ENCODE measurements at places on chromosomes 11 and 22.

- DNase-seq = no peak
These were observed 34.3 kb upstream of the MPPED1 start for GRCh38 chr22:43377548-43377895.

DNA sequence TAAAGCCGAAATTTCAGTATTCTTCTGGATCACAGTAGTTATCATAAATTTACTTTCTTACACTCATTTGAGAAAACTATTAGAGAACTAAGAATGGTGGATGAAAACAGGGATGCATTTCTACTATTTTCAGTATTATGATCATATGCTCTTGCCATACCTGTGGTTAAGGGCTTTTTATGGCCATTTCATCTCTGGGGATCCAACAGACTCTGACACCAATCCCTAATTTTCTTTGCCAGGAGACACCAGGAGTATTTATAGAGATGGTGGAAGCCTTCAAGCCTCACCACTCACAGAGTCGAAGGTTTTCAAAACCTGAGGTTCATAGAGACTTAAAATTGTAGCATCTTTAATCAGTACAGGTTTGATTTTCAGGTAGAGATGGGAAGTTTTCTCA lies at the start of gene OR51L1:
OR51L1 (plus strand) TSS at position 301 of the 400 bp plus-strand sequence. CDS start 4,132 bp downstream, outside the sequence.
- no peak for DNase-seq

DNA sequence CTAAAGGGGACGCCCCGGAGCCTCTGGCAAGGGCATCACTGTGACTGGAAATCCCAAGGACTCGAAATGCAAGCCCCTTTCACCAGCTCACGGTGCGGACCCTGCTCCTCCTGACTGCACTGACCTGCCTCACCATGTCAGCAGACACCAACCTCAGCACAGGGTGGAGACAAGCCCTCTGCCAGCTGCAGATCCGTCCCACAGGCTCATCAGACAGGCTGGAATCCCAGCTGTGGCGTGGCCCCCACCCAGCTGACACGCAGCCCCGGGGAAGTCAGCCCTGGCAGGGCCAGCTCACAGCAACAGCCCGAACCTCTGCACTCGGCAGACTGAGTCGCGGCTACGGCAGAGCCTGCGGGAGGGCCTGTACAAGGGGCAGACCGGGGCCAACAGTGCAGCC lies 36.8 kb downstream of the BRD1 start:
- DNase-seq = no peak

DNA sequence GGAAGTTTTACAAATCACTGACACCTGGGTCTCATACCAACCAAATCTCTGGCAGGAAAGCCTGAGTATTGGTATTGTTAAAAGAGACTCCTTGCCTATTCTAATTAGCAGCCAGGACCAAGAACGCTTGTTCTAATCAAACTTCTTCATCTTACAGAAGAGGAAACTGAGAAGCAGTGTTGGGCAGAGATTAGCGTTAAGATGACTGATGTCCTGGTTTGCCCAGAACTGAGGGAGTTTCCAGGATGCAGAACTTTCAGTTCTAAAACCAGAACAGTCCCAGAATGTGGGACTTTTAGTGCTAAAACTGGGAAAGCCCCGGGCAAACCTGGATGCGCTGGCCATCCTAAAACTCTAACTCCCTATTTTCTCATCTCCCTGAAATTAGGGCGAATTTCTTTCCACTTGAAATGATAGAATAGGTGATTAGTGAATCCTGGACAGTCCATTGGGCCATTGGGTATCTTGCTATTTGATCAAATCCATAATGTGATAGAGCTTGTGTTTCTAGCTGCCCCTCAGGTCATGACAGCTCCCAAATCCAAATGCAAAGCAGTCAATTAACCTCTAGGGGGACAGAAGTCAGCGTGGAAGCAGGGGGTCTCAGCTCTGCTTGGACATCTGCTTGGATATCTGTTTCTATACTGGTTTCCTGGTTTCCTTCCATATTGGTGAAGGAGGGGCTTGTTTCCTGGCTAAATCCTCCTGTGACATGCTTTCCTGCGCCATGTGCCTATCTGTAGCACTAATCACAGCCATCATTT lies 16.0 kb upstream of the TMPRSS13 start:
- DNase-seq = no peak

GRCh38 chr11:134915212-134915611 lies 503.2 kb upstream of the B3GAT1 start:
- no peak for DNase-seq

- DNase-seq = peak; percentile 59
These were observed 1.2 kb downstream of the ARHGEF17 start for GRCh38 chr11:73308961-73309919.

DNA sequence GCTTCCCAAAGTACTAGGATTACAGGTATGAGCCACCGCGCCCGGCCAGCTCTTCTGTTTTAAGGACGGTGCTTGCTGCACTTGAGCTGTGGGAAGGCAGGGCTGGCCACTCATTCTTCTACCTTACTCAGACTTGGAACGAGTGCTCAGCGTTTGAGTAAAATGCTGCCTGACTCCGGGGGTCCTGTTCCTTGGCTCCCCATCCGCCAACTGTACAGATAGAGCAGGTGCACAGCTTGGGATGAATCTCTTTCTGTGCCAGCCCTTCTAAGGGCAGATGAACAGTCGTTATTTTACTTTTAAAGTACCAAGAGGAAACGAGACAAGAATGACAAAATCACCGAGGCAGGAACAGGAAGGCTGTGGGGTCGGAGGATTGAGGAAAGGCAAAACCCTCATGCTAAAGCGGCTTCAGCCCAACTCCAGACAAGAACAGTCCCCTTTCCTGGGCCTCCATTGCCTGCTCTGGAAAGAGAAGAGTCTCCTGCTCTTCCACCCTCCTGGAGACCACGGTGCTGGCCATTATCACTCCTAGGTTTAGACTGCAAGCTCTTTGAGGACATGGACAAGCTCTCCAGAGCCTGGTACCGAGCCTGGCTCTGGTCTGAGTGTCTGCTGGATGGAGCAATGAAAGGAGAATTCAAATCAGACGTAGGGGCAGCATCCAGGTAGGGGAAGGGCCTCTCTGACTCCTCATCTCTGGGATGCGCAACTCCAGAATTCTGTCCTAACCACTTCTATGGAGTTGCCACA lies 1.1 kb upstream of the SUN2 start:
- DNase-seq = no peak

GRCh38 chr11:25198704-25199103 lies 701.9 kb downstream of the LUZP2 start:
- no peak for DNase-seq

DNA sequence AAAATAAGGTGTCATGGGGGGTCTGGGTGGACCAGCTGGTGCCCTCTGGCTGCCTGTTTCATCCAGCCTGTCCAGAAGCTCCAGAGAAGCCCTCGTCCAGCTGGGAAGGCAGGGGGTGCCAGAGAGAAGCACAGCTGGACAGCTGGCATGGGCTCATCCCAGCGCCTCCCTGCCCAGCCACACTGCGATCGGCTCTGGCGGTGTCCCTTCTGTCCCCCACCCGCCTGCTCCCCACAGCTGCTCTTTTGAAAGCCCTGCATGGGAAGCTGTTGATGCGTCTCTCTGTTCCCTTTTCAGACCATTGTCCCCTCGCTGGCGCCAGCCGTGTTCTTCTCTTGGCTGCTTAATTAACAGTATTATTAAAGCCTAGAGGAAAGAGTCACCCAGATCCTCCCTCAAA lies 86.5 kb downstream of the MN1 start:
- no peak for DNase-seq

GRCh38 chr11:111714522-111714921 lies 51.7 kb downstream of the PPP2R1B start:
- DNase-seq = no peak

DNA sequence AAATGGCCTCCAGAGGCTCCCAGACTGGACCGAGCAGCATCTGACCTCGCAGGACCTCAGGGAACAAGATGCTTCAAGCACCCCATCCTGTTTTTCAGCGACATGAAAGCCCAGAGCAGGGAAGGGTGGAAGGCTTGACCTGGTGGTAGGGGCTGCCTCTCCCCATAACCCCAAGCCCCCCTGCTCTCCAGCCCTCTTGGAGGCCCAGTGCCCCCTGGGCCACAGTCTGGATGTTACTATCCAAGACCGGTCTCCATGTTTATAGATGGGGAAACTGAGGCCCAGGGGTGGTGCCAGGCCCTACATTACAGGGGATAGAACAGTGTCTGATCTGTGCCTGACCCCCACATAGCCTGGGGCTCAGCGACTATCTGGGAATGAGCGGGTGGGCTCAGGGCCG lies 7.0 kb downstream of the FGF3 start:
- DNase-seq = no peak

- DNase-seq = no peak
These were observed 3.3 kb downstream of the IL18BP start for GRCh38 chr11:72001834-72002591.

DNA sequence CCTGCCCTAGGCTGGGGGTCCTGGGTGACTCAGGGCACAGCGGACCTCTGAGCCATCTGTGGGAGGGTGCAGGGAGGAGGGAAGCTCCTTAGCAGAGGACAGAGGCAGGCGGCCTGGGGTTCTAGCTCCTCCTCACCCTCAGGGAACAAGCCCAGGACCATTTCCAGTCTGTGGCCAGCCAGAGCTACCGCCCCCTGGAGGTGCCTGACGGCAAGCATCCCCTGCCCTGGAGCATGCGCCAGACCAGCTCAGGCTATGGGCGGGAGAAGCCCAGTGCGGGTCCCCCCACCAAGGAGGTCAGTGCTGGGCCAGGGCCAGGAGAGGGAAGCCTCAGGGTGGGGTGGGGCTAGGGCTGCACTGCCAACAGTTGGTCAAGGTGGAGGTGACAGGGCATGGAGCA lies 26.0 kb upstream of the LRRC10B start:
- no peak for DNase-seq

DNA sequence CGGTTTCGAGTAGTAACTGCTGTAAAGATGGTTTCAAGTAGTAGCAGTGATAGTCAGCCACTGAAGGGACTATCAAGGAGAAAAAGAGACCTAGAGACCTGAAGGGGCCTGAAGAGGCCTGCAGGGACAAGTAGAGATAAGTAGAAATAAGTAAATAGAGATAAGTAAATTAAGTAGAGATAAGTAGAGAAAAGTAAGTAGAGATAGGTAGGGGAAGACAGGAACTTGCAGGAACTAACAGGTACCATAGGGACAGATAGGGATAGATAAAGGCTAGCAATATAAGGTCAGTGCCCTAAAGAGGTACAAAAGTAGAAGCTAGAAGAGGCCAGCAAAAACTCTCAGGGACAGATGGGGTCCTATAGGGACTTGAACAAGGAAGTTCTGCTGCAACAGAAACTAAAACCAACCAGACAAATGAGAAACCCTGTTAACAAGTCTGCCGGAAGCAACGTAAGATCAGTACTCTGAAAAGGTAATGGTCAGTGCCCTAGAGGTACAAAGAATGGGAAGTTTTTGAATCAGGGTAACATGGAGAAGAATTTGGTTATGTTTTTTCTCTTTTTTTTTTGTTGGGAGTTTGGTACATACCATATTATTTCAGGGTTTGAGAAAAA lies 9.6 kb upstream of the SC5D start:
- DNase-seq = no peak

GRCh38 chr22:49764127-49764581 lies 63.5 kb downstream of the BRD1 start:
- no peak for DNase-seq

- no peak for DNase-seq
These were observed 29.6 kb downstream of the METTL15 start for GRCh38 chr11:28137832-28138231.

DNA sequence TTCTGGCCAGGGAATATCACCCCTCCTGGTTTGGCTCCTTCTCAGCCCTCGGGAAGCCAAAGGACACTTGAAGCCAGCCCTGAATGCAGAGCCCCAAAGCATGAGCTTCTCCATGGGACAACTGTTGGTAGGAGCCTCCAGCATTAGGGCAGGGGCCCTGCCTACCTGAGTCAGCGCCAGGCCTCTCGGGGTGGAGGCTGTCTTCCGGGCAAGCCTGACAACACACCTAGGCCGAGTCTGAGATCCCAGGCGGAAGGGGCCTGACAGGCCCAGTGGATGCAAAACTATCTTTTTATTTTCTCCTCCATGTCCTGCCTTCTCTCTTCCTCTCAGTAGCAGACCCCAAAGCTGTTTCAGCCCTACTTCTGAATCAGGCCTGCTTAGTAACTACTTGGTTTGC lies 27.6 kb downstream of the RCOR2 start:
- no peak for DNase-seq

DNA sequence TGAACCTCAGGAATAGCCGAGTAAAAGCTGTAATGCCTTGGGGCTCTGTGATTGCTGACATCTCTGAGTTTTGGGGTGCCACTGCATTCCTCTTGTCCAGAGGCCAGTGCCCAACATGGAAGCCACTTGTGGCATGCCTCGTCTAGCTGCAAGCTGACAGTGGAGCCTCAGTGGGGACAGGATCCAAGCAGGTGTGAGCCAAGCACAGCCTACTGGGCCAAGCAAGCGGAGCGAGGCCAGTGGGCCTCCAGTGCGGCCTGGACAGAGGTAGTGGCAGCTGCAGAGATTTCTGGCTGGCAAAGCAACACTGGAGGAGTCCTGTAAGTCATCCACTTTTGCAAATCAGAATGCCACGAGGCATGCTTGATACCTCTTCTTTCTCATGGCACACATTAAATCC lies 1038.2 kb upstream of the CNTN5 start:
- no peak for DNase-seq

DNA sequence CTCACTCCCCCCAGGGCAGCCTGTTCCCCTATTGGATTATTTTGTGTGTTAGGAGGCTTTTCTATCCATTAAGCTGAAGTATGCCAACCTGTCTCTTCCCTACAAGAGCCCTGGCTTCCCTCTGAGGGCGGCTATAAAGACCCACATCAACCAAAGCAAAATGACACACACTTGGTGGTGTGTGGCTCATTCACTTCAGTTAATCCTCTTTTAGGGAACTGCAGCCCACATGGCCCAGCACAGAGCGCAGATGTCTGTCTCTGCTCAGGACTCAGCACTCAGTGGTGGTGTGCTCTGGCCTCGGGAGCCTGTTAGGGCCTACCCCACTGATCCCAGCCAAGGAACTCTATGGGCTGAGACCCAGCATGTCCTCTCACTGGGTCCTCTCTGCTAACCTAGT lies 32.2 kb upstream of the LRRC10B start:
- no peak for DNase-seq

DNA sequence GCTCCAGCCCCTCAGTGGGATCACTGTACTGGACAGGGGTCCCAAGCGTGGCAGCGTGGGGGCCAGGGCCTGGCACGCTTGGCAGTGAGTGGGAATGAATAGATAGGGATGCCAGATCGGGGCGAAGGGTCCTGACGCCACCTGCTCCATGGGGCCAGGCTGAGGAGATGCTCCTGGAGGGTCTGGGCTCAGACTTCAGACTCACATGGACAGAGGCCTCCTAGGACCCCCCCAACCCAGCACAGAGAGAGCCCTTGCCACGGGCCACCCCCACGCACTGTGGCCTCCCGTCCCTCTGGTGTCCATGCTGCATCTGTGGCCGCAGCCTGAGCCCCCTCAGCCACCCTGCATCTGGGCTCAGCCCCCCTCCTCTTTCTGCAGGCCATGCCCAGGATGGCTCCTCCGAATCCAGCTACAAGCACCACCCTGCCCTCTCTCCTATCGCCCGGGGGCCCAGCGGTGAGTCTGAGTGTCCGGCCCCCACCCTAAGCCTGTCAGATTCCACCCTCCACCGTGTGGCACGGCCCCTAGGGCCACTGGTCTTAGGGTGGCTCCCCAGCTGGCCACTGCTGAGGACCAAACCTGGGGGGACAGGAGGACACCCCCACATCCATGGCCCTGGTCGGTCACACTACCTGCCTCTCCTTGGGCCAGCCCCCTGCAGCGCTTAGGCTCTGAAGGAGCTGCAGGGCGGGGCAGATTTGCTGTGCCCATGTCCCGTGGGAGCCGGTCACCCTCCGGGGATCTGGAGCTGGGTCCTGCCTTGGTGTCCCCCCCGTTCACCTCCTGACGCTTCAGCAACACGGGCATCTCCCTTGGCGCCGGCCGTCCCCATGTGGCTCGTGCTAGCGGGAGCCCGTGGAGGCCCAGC lies 2.7 kb downstream of the MUC5AC start:
- DNase-seq = no peak

- DNase-seq = no peak
These were observed 1.8 kb downstream of the OR10AG1 start for GRCh38 chr11:55967914-55968313.

Data from epithelial cell of proximal tubule (primary cell).